ENCODE measurements at places on chromosomes 2 and 18.

GRCh38 chr2:173248381-173248780 is 106.3 kb upstream of the CDCA7 start:
- DNase-seq: no peak

DNA sequence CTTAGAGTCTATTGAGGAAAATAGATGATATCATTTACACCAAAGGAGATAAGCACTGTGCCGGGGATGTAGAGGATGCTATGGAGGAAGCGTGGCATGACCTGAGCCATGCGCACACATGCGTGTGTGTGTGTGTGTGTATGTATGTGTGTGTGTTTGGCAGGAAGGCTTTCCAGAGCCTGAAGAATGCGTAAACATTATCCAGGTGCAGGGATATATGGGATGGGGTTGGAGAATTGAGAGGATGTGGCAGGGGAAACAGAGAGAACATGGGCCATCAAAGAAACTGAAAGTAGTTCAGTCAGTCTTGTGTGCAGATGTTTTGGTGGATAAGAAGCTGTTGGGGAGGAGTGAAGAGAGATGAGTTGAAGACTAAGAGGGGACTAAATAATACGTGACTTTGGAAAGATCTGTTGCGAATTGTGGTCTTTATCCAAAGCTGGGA is 9.3 kb upstream of the STAT1 start:
- no peak for DNase-seq

DNA sequence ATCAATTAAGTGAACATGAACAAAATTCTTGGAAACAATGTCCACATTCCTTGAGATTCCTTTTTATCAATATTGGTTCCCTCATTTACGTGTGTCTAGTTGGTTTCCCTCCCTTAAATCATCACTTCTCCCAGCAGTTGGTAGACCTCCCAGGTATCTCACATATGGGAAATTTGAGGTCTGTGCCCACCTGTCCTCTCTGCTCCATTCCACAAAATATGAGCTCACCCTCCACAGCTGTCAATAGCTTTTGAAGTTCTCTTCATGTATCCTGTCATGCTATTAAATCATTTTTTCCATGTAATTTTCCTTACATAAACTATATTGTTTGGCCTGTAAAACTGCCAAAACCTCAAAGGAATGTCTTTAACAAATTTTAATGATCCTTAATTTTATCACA is 992.2 kb upstream of the ACVR2A start:
- DNase-seq: no peak

- no peak for DNase-seq
Observed at GRCh38 chr18:50836521-50836957, 16.7 kb upstream of the MRO start.

Measured in activated T-cell treated with anti-CD3 and anti-CD28 coated beads for 24 hours (primary cell).